GM12892 (cell line): ENCODE measurements at places on chromosomes 7 and 10.

- no peak for DNase-seq
These were observed 41.9 kb downstream of the PRPF18 start for GRCh38 chr10:13628661-13629060.

DNA sequence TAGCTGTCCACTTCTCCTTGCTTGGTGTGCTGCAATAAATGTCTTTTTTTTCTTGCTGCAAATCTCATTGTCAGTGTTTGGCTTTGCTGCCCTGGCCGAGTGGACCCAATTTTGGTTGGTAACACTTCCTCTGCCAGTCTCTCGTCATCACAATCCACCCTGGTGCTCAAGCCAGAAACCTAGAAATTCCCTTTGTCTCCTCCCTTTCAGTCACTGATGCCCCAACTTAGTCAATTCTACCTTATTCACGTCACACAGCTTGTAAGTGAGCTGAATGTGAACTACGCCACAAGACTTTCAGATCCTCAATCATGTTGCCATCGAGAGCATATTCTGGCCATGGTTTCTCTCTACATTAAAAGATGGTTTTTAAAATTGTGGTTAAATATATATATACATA is 13.0 kb upstream of the FRA10AC1 start:
- DNase-seq = no peak

- DNase-seq = no peak
These were observed 7.6 kb downstream of the ARL5B start for GRCh38 chr10:18666810-18667209.

DNA sequence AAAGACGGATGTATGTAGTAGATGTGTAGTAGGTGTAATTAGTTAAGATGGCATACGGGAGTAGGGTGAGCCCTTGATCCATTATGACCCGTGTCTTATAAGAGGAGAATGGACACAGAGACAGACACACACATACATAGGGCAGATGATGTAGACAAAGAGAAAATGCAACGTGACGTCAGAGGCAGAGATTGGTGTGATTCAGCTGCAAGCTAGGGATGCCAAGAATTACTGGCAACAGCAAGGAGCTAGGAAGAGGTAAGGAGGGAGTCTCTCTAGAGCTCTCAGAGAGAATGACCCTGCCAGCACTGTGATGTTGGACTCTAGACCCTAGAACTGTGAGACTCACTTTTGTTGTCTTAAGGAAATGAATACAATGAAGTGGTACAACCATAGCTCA is 247.0 kb upstream of the HABP2 start:
- no peak for DNase-seq

GRCh38 chr7:148914208-148914777 is 30.2 kb upstream of the EZH2 start:
- DNase-seq = no peak

GRCh38 chr10:86648704-86649427 is 5.5 kb upstream of the OPN4 start:
- DNase-seq = no peak

GRCh38 chr7:97145068-97145467 is 27.6 kb downstream of the SDHAF3 start:
- DNase-seq = no peak

DNA sequence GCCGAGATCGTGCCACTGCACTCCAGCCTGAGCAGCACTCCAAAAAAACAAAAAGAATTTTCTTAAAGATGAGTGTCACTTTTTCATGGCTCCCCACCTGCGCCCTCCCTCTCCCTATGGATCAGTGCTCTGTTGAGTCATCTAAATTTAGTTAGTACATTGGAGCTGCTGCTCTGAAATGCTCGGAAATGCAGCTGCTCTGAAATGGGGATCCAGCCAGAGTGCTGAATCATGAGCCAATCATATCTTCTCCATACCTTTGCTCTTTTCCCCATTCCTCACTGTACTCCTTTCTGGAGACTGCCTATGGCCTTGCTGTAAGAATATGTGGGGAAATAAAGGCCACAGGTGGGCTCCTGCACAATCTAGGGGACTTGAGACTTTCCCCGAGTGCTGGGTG is 188.8 kb downstream of the ZNF438 start:
- no peak for DNase-seq

GRCh38 chr10:1559761-1560160 is 177.6 kb downstream of the ADARB2 start:
- DNase-seq = no peak

- no peak for DNase-seq
These were observed 39.9 kb upstream of the PIP4K2A start for GRCh38 chr10:22754296-22754695.

DNA sequence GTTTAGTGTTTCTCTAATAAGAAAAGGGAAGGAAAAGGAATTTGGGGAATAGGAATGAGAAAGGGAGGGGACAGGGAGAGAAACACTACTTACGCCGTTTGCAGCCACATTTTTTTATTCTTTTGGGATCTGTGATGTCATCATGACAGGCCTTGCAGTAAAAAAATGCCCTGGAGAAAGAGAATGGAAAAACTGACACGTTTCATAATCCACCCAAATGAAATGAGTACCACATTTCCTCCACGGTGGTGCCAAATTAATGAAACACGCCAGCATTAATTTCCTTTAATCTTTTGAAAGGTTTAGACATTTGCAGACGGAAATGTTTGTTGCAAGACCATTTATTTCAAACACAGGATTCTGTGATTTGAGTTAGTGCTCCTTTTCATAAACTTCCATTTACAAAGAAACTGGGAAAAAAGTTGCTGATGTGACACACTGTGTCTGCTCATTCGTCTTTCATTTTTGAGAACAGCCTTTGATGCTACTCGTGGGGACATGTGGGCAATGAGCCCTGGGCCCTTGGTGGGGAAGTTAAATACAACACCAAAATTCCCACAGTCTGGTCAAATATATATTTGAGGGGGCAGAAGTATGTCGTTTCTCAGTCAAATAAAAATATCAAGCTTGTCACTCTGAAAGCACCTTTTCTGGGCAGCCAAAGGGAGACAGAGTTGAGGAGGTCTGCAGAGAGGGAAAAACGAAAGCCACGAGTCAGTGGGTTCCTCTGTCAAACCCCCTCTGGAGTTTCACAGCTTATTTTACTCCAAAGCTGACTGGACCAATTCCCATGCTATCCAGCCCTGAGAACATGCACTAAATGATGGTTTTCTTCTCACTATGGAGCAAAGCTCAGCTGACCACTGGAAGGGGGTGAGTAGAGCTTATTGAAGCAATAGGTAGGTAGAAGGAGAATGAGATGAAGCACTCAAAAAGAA is 625.5 kb downstream of the KCNMA1 start:
- DNase-seq = no peak
